Kidney (tissue), 22 donors: ENCODE measurements at places on chromosomes 4 and X. TPM values are rescaled to one million over a fixed set of nuclear protein-coding genes. Genes with fewer than 3 reads are reported as not detected.

Gene AFM
- polyA plus RNA-seq = 30.8 TPM

DNA sequence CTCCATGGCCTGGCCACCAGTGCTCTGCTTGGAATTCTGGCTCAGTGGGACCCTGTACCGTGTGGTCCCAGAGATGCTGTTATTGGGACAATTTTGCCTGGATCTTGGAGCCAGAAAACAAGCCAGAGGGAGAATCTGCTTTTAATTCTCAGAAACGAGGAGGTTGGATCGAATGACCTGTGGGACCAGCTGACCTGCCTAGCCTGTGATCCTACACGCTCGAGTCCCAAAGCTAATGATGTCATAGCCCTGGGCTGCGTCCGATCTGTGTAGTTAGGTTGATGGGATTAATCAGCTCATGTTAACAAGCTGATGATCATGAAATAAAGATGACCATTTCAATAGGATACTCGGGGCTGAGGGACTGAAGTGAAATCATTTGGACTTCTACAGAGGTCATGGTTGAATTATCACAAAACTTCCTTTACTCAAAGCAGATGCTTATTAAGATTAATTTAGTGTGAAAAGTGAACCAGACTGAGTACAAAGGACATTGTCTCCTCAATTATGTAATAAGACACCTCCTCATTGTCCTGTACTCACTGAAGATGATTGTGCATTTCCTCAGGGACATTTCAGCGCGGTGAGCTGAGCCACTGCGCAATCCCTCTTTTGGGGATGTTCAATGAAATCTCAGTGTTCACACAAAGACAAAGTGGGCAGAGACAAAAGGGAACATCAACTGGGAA lies 51.9 kb upstream of the STX18 start:
- no peak for DNase-seq

DNA sequence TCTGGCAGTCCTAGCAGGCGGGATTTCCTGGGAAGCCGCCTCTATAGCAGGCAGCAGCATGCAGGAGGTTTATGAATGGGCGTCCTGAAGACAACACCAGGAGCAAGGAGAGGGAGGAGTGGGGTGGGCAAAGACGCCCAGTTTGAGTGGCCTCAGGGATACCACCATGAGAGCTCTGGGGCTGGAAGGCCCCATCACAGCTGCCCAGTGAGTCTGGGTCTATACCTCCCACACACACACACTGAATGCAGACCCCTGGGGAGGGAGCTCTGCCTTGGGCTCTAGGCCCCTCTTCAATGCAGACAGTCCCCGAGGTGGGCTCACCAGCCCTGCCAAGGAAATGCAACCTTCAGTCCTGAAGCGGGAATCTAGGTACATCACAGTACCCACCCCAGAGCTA lies 98.6 kb downstream of the AFAP1 start:
- no peak for DNase-seq

Gene GALNTL6
- not detected for polyA plus RNA-seq

- no peak for DNase-seq
Measured at GRCh38 chr4:111992351-111993168, 152.7 kb upstream of the FAM241A start.

DNA sequence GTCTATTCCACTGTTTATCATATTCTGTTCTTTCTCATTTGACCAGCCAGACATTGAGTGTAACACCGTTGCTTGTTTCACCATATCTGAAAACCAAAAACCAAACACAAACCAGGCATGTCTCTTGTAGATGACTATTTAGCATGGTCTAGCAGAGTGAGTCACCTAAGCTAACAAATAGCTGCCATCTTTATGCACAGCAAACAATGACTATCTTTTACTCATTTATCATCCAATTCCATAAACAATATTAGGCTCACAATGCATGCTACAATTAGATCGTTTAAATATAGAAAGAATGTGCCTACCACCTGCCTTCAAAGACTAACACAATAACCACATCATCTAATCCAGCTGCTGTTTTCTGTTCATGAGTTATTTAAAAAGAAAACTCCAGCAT lies 495.4 kb downstream of the PCDH19 start:
- DNase-seq = no peak

GRCh38 chrX:56920338-56920997 lies 74.9 kb downstream of the SPIN3 start:
- DNase-seq = no peak

DNA sequence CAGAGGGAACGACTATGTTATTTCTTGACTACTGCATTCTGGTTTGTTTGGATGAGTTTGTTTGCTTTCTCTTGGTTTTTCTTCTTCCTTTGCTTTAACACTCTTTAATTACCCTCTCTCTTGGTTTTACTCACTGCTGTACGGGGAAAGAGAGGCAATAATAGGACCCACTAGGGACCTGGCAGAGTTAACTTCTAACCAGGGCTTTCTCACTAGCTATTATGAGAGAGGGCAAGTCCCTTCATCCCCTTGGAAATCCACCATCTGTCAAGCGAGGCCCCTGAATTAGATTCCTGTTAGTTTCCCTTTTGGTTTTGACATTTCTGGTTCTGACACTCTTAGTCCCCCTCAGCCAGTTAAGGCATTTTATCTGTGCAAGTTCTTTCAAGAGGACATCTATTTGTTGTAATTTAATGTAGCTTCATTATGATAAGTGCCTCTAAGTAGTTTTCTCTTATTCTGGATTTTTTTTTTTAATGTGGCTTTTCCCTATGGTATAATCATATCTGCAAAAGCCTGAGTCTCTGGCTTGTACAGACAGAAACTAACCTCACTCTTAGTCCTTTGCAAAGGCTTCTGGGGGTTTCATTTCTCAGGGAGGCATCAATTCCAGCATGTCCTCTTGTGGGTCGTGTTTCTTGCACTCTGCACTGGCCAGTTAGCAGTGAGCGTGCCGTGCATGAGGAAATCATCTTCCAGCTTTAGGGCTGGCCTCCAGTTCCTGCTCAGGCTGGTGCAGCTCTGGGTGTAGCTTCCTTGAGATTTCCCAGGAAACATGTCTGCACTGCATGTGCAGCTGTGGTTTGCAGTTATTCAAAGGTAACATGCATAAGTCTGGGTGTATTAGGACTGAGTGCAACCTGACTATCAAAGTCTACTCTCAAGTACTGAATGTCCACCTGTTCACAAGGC lies 221.3 kb downstream of the STIM2 start:
- DNase-seq = no peak

DNA sequence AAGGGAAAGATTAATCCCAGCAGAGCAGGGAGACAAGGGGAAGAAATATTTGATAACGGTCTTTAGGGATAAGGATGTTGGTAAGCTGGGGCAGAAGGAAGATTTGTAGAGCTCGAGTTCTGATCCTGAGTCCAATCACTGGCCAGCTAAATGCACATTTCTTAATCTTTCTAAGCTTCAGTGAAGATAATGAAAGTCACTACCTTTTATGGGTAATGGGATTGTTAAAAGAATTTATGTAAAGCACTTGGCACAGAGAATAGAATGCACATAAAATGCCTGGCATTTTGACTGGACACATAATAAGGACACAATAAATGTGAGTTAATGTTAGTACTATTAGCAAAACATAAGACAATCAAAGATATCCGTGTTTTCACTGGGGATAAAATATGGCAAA lies 43.3 kb downstream of the NCAPG start:
- no peak for DNase-seq

- no peak for DNase-seq
Measured at GRCh38 chrX:42821803-42822443, 44.0 kb upstream of the PPP1R2C start.

DNA sequence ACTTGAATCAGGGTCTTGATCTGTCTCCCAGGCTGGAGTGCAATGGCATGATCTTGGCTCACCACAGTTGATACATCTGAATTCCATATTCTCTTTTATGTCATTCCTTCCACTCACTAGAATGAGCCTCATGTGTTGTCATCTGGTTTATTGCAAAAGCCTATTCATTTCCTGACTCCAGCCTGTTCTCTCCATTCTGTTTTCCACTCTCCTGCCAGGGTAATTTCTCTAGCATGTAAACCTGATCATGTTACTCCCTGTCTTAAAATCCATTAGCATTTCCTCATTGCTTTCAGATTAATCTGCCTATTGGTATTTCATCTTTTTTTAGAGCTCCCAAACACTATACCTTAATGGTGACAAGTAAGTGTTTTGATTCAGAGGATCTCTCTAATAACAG lies 4.3 kb upstream of the DDX60L start:
- no peak for DNase-seq
